ENCODE measurements at places on chromosomes 2 and 18. TPM values are rescaled to one million over a fixed set of nuclear protein-coding genes. Genes with fewer than 3 reads are reported as not detected.

CCDC85A gene
- total RNA-seq = 7.5 TPM

AGBL5 gene
- total RNA-seq = 8.9 TPM

GRCh38 chr2:121872651-121873050, 117.2 kb downstream of the TSN start:
- DNase-seq = no peak

DNA sequence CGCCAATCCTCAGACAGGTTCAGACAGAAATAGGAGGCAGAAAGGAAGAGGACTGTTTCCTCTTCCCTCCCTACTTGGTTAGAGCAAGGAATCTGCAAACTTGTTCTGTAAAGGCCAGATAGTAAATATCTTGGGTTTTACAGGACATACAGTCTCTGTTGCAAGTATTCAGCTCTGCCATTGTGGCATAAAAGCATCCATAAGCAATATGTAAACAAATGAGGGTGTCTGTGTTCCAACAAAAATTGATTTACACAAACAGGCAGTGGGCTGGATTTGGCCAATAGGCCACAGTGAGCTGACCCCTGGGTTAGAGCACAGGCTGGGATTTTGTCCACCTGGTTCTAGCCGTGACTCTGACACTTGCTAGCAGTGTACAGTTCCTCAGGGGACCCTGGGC, 89.4 kb downstream of the NRP2 start:
- no peak for DNase-seq

DNA sequence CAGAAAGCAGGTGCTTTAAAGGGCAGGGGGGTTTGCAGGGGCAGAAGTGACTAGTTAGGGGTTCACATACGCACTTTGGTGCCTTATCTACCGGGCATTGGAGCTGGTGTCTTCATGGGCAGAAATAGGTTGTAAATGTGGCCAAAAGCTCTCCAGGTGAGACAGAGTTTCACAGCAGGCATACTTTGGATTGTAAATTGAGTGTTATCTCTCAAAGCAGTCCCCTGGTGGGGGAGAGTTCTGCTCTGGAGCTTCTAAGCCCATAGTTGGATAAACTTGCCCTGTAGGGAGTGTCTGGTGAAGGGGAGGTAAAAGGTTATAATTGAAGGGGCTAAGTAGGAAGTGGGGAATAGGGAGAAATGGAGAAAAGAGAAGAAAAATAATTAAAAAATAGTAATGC, 43.1 kb downstream of the COL4A3 start:
- no peak for DNase-seq

- no peak for DNase-seq
These were observed 261.8 kb upstream of the CHAC2 start for GRCh38 chr2:53505826-53506225.

DNA sequence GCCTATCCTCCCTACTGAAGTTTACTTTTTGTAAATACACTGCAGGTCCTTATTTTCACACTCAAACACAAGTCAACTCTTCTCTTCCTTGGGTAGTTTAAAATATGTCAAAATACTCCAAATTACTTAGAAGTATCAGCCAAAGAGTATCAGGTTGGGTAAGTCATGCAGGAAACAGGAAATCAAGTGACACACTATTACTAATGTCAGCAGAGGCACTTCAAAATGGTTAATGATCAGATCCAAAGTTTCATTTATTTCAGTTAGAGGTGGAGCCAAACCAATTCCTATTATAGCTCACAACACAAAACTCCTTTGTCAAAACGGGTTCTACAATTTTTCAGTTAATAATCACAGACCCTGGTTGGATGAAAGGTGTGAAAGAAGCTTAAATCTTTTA, 54.2 kb downstream of the DLGAP1 start:
- DNase-seq = no peak
